Omental fat pad (tissue), 4 donors: ENCODE measurements at places on chromosomes 12 and 14. TPM values are rescaled to one million over a fixed set of nuclear protein-coding genes. Genes with fewer than 3 reads are reported as not detected.

GRCh38 chr14:21860172-21860571, 186.6 kb upstream of the OR4E1 start:
- no peak for DNase-seq

- no peak for DNase-seq
Observed at GRCh38 chr12:128534906-128535305, 267.9 kb downstream of the TMEM132C start.

DNA sequence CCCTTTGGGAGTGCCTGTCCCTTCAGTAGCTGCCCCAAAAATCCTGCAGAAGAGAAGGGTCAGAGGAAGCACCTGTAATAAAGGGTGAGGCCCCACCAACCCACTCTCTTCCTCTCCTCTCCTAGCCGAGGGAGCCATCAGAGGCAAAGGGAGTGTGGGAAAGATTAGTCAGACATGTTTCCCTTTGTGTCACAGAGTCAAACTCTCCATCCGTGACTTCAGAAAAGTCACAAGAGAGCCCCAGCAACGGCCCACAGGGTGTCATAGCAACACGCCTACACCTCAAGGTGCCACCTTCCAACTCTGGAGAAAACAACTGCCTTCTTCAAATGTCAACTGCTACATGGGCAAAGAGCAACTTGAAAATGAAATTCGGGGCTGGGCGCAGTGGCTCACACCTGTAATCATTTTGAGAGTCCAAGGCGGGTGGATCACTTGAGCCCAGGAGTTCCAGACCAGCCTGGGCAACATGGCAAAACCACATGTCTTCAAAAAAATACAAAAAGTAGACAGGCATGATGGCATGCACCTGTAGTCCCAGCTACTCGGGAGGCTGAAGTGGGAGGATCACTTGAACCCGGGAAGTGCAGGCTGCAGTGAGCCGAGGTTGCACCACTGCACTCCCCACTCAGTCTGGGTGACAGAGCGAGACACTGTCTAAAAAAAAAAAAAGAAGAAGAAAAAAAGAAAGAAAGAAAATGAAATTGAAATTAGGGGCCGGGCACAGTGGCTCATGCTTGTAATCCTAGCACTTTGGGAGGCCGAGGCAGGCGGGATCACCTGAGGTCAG, 17.7 kb upstream of the CD27 start:
- no peak for DNase-seq

DNA sequence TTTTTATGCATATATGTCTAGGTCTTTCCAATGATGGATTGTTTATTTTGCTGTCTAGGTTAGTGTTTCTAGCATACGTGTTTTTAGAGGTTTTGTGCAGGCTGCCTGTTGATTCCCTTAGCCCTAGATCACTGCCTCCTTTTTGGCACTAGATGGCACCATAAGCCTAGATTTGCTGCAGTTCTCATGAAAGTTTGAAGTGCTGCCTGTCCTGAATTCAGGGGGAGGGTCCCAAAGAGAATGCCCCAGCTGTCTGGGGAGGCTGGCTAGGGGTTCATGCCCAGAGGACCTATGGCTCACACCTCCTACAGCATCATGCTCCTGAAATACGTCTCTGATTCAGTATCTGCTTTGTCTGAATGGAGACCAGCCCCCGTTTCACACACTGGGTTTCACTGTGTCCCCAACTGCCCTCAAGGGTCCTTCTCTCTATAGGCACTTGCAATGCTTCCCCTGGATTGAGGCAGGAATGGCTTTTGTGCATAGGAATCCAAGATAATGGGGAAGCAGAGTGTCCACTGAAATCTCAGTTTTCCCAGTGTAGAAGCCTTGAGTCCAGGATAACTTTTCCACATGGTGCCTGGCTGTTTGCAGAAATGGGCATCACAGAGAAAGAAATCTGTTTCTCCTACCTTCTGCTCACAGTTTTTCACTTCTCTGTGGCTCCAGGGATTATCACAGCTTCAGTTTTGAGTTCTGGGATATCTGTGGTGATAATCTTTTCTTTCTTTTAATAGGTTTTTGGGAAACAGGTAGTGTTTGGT, 14.2 kb upstream of the TXNRD1 start:
- no peak for DNase-seq

DNA sequence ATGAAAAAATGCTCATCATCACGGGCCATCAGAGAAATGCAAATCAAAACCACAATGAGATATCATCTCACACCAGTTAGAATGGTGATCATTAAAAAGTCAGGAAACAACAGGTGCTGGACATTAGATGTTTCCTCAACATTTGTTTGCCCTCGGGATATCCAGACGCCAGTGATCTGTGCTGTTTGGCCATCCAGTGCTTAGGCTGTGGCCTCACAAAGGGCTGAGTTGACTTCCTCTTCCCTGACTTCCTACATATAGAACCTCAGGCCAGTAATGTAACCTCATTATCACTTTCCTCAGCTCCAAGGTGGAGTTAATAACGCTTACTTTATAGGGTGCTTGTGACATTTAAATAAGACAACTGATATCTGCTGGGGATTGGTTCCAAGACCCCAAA, 51.8 kb downstream of the SLC15A5 start:
- no peak for DNase-seq

GRCh38 chr14:93976477-93977057, at the start of gene ASB2:
ASB2 (minus strand) TSS chr14:93976570; CDS start chr14:93964539, 12,031 bp downstream.
- no peak for DNase-seq

DNA sequence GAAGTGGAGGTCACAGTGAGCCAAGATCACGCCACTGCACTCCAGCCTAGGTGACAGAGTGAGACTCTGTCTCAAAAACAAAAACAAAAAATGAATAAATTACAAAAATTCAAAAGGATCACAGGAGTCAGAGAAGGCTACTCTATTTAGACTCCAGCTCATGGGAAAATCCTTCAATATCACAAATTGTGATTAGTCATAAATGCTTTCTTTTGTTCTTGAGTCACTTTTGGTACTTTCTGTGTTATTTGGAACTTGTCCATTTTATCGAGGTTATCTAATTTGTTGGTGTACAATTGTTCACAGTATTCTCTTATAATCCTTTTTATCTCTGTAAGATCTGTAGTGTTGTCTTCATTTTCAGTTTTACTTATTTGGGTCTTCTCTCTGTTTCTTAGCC, 18.9 kb downstream of the ALDH2 start:
- DNase-seq, result no peak

Gene EIF5
- 399 TPM for total RNA-seq

Gene FAM90A1
- total RNA-seq, result not detected
